Omental fat pad (tissue), 4 donors: ENCODE measurements at places on chromosomes 12 and 14.
A peak's percentile ranks its signal among the peaks of the same experiment; 100 is the strongest.

GRCh38 chr14:39097159-39097558 lies 5.9 kb downstream of the SEC23A start:
- DNase-seq, result no peak

DNA sequence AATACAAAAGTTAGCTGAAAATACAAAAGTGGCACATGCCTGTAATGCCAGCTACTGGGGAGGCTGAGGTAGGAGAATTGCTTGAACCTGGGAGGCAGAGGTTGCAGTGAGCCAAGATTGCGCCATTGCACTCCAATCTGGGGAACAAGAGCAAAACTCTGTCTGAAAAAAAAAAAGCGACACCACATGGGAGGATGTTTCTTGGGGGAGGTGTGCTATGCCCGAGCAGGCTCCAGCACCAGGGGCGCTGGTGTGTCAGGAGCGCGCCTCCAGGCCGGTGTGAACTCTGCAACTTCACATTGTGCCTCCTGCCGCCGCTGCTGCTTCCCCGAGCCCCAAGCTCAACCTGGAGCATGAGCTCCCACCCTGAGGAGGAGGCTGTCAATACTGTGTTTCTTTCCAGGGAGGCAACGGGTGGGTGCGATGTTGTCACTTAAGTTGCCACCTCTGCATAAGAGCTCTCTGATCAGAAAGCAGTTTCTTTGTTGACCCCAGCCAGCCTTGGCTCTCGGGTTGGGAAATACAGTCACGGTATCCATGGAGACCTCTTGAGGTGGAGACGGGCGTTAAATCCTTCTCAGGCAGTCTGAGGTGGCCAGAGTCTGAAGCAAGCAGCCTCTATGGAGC lies 18.9 kb downstream of the DEGS2 start:
- DNase-seq, result no peak

DNA sequence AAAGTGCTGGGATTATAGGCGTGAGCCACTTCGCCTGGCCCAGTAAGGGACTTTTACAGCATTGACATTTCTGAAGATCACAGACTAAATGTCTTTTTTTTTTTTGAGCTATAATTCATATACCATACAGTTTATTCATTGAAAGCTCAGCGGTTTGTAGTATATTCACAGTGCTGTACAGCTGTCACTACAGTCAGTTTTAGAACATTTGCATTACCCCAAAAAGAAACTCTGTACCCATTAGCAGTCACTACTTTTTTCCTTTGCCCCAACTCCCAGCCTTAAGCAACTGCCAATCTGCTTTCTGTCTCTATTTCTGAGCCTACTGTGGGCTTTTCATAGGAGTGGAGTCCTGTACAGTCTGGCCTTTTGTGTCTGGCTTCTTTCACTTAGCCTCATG lies 8.2 kb downstream of the BRI3BP start:
- DNase-seq, result no peak

GRCh38 chr12:102948941-102949352 lies 8.5 kb upstream of the ASCL1 start:
- DNase-seq, result peak; percentile 60

DNA sequence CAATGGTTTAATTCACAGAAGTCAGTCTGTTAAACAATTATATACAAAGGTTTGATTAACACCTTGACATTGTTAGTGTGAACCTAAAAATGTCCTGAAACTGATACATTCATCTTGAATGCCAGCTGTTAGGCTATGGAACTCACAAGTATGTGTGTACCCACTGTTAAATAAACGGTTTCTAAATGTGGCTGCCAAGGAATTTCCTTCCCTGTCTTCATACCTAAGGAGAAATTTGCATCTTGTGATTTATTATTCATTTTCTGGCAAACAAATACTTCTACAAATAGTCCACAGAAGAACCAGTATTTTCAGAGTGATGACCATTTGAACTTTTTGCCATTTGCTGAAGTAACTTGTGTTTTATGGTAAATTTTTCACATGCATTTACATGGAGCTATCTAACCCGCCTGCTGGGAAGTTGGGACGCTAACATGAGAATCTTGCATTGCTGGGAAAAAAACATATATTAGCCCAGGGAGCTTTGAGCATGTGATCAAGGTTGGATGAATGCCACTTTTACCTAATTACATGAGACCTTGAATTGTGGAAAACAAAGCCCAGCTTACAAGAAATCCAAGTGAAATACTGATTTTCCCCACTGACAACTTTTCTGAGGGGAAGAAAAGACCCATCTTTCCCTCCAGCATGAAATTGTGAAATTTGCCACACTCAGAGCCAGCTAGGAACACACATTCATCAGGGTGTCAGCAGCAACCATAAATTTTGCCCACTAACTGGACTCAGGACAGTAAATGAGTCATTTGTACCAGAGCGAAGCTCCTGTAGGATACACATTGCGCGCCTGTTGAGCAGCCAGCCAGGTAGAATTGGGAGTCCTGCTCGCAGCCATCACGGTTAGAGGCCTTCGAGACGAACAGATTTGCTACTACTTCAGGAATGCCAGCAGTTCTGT lies 118.0 kb downstream of the KICS2 start:
- no peak for DNase-seq

DNA sequence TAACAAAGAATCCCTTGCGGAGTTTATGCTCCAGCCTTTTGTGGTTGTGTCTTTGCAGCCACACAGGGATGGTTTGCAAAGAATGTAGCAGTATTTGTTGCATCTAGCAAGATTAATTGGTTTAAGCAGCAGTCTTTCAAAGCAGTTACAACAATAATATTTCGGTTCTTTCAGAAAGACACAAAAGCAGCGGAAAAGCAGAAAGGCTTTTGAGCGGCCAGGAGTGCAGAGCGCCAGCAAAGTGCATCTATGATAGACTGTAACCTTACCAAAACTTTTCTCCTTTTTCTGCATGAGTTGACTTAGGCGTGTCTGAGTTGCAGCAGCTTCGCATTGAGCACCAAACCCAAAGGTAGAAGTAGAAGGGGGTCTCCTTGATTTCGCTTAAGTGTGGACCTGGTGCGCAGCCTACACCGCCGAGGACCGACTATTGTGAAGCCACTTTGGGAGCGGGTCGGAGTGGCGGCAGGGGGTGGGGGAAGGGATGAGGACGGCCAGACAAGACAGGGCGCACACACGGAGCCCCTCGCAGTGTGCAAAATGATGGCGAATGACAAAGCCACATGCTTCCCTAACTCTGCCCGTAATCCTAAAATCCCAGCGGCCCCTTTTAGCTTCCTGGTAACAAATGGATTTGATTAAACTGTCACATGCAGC lies 1.2 kb downstream of the LMO3 start:
- DNase-seq, result no peak

DNA sequence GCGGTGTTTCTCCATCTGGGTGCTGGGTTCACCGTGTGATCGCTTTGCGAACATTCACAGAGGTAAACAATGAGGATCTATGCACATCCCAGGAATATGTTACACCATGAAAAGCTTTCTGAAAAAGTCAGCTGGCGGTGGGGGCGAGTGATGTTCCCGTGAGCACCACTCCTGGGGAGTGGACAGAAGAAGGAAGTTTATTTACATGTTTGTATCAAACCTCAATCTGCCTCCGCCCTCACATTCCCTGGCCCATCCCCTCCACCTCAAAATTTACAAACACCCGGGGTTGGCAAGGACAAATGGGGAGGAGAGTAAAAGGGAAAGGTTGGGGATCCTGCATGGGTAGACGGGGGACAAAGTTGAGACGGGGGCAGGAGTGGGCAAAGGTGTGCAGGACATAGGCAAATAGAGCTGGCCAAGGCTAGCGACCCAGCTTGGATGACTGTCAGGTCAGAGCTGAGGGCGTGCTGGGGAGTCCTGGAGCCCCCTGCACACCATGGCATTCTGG lies 6.9 kb downstream of the TNFRSF1A start:
- no peak for DNase-seq

DNA sequence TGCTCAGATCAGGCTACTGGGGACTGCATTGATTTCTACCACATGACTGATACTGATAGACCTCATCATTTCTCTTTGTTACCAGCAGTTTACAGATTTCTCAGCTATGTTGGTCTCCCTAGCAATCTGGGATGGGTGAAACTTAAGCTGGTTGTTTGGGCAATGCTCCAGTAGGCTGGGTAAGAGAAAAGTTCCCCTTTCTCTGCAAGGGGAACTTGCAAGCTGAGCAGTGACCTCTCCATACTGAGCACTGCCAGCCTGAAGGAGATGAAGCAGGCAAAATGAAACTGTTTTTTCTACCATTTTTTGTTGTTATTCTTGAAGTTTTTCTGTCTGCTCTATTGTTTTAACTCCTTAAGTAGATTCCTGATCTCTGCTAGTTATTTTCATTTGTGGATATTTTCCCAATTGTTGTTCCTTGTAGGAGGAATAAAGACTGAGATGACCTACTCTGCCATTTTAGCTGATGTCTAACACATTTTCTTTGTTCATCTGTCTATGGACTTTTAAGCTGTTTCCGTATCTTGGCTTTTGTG lies 1.3 kb upstream of the OR4M1 start:
- DNase-seq, result no peak

DNA sequence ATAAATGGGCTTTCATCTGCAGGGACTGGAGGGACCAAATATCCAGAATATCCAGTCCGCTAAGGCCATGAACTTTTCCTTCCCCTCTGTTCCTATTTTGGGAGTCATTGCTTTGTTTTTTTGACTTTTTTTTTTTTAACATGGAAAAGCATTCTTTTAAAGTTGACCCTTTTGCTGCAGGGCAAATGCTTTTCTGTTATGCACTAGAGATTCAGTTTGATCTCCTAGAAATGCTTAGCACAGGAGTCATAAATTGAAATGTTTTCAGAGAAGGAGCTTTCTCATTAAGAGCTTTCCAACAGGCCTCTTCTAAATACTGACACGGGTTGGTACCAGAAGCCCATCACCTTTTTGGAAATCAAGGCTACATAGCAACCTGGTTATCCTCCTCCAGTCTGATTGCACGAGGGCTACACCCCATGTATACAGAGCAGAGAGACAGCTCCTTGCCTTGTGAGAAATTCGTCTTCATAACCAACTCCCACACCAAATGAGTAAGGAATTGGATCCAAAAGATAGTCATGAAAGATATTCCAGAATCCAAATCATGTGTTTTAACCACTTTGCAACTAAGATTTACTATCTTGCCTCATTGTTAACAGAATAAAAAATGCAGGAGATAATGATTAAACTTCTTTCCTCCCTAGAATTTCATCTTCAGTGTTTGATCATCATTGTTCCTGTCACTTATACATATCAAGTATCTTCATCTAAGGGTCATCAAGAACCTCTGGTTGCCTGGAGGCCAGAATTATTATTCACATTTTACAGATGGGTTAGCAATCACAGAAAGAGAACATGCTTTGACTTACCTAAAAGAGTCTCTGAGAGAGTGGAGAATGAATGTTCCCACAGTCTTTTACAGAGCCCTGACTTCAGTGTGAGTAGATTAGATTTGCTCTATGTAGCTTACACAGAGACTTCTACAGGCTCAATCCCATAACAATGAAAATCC lies 389.4 kb downstream of the ZFP36L1 start:
- DNase-seq, result no peak

- no peak for DNase-seq
Measured at GRCh38 chr12:117109943-117110635, 10.9 kb upstream of the TESC start.

- DNase-seq, result no peak
Measured at GRCh38 chr12:46005151-46005797, 14.9 kb upstream of the SCAF11 start.

GRCh38 chr12:55830601-55831446 lies 1.4 kb upstream of the DNAJC14 start:
- DNase-seq, result no peak

DNA sequence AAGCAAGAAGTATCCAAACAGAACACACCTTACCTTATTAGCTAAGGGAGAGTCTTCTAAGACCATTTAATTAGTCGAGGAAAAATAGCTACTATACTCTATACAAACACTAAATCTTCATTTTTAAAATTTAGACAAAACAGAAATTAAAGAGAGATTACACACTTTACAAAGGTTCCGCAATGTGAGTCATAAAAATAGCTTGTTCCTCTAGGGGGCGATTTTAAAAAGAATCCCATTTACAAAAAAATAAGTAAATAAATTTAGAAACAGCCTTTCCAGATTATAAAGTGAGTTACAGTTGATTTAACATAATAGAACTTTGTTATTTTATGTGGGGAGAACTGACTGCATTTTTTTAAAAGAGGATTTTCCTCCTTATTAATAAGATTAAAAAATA lies 201.6 kb downstream of the PAX9 start:
- DNase-seq, result no peak

DNA sequence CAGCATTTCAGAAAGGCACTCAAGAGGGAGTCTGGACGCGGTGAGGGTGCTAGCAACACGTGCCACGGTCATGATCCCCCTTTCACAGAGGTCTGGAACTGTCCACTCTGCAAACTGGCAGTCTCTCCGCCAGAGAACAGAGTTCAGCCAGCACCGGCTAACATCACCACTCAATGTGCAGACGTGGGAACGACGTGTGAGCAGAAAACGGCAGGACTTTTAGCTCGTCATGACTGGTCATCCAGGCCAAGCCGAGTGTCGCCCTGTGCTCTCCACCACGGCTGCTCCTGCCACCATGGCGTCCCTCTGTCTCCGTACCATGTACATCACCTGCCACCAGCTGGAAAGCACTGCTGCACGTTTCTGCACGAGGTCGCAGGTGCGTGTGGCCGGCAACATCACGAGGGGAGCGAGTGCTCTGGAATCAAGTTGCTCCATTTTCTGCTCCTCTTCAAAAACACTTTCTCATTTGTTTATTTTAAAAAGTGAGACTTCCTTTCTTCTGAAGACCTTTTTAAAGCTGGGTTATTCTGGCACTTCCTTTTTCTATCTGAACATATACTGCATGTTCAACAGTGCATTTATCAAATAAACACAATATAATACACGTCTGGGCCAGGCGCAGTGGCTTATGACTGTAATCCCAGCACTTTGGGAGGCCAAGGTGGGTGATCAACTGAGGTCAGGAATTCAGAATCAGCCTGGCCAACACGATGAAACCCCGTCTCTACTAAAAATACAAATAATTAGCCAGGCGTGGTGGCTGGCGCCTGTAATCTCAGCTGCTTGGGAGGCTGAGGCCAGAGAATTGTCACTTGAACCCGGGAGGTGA lies 28.0 kb downstream of the SLC15A4 start:
- no peak for DNase-seq

- peak; percentile 74 for DNase-seq
Measured at GRCh38 chr12:109461846-109462756, 15.0 kb downstream of the KCTD10 start.

DNA sequence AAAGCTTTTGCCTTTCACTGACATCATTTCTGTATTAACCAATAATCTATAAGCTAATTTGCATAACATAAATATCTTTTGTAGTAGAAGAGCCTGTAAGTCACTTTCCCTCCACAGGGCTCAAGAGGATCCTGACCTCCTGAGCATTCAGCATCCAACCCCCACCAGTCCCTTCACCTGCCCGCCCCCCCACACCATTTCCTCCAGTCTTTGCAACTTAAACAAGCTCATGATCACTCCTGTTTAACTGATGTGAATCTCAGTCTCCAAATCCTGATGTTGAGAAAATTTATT lies 12.0 kb upstream of the CRY1 start:
- no peak for DNase-seq

DNA sequence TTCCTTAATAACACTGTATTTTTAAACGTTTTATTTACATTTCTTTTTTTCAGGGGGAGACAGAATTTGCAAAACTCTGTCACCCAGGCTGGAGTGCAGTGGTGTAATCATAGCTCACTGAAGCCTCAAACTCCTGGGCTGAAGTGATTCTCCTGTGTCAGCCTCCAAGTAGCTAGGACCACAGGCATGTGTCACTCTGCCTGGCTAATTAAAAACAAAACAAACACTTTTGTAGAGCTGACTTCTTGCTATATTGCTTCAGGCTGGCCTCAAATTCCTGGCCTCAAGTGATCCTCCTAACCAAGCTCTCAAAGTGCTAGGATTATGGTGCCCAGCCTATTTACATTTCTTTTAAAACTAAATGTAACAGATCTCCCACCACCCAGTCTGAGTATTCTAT lies 12.7 kb downstream of the CPSF6 start:
- no peak for DNase-seq
